ENCODE measurements at places on chromosomes 12 and 14.

- DNase-seq, result no peak
These were observed 38.7 kb downstream of the MAP1LC3B2 start for GRCh38 chr12:116597886-116598285.

- no peak for DNase-seq
These were observed 62.5 kb upstream of the FKBP4 start for GRCh38 chr12:2732290-2732689.

GRCh38 chr14:68580671-68581070 lies 212.2 kb downstream of the ZFP36L1 start:
- DNase-seq, result no peak

GRCh38 chr12:5631497-5631896 lies 199.6 kb downstream of the NTF3 start:
- no peak for DNase-seq

- no peak for DNase-seq
These were observed 44.4 kb downstream of the ANO6 start for GRCh38 chr12:45260104-45260815.

DNA sequence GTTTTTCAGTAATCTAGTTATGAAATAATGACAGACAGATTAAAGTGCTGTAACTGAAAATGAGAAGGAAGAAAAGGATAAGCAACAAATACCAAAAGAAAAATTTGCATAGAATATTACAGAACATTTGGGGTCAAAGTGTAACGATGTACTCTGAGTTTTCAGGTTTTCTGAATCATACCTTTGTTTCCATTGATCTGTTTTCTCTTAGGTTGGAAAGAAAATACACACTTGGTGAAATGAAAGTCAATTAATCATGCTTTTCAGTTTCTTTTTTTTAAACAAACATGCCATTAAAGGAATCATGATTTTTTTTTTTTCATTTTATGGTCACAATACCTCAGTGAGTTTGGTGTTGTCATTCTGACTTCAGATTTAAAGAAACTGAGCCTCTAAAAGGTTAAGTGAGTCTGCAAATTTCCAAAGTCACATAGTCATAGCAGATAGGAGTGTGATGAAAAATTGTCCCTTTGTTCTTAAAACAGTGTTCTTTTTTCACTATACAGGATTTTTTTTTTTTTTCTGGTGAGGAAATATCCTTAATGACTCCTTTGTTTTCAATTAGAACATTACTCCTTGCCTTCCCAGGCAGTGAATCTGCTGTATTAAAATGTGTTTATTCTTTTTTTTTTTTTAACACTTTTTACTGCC lies 35.9 kb upstream of the PZP start:
- no peak for DNase-seq

- DNase-seq, result no peak
These were observed 20.4 kb downstream of the DLK1 start for GRCh38 chr14:100747021-100747586.

GRCh38 chr12:7695566-7696197 lies at the start of gene GDF3:
Gene GDF3 (minus strand): TSS chr12:7695775. CDS start chr12:7695728, 47 bp downstream.
- no peak for DNase-seq

DNA sequence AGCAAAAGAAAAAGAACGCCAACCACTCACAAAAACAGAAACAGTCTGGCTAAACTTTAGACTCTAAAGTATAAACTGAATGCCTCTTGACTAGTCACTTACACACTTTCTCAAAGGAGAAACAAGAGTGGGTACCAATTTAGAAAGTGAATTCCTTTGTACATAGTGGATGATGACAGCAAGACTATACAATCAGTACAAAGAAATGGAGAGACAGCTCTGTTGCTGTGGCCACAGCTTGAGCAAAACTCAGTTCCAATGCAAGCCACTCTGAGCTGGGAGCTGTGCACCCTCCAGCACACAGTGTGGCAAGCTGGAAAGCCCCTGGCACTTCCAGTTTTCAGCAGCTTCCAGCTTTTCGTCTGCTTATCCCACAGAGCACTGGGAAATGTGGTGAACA lies 21.7 kb downstream of the NT5DC3 start:
- no peak for DNase-seq

- no peak for DNase-seq
These were observed 2.3 kb downstream of the ETV6 start for GRCh38 chr12:11651785-11652184.

DNA sequence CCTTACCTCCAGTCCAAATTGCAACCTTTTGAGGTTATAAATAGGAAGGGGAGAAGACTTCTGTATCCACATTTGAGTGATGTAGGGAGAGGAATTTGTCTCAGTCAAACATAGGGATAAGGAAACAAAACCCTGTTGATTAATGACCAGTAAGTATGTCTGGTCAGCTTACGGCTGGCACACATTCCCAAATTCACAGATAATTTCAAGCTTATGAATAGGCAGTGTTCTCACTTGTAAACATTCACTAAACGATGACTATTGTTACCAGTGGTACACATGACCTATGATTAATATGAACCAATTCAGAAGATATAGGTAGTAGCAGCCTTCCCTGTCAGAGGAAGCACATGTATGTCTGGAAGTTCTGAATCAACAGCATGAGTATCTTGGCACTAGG lies 33.0 kb upstream of the SLC5A8 start:
- DNase-seq, result no peak

GRCh38 chr12:101110866-101111265 lies 99.2 kb downstream of the SLC5A8 start:
- DNase-seq, result no peak

GRCh38 chr14:89771251-89771650 lies 183.3 kb downstream of the EFCAB11 start:
- DNase-seq, result no peak
